ENCODE measurements at places on chromosomes 5 and 9.

GRCh38 chr5:147688656-147689356, 93.7 kb downstream of the JAKMIP2 start:
- DNase-seq, result no peak

GRCh38 chr9:127358770-127359169, 38.2 kb upstream of the SLC2A8 start:
- DNase-seq, result no peak

DNA sequence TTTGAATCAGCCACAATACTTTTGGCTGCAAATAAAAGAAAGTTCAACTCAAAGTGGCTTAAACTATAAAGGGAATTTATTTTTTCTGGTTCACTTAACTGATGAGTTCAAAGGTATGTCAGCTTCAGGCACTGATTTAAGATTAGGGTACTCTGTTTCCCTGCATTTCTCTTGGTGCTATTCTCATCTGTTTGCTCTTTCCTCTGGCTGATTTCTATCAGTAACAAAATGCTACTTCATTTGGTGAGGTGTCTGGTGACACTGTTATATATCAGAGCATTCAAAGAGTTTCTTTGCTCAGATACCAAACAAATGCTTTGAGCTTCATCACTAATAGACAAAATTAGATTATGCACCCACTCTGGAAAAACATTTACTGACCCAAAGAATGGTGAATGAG, 65.9 kb upstream of the HTR4 start:
- DNase-seq, result no peak

GRCh38 chr9:123302348-123303214, 34.2 kb upstream of the STRBP start:
- no peak for DNase-seq

- no peak for DNase-seq
These were observed 30.7 kb upstream of the GPR21 start for GRCh38 chr9:123002754-123003153.

GRCh38 chr5:53411388-53411787, 69.0 kb upstream of the FST start:
- DNase-seq, result no peak

- no peak for DNase-seq
These were observed 7.0 kb downstream of the XRCC4 start for GRCh38 chr5:83084336-83084735.

DNA sequence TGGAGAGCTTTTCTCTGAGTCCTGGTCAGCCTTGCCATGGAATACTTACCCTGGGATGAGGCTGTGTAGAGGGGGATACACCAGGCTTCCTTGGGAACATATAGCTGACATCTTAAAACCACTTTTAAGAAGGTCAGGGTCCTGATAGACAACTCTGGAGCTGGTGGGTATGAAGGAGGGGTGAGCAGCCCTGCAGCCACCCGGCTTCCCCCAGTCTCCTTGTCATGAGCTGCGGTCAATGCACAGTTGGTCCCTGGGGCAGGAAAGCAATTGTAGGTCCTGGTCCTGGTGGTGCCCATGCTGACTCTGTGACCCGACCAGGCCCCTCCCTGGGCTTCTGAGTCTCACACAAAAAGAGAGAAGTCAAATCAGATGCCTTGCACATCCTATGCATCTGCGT, 63.6 kb downstream of the MRPL36 start:
- no peak for DNase-seq

- no peak for DNase-seq
These were observed 124.1 kb downstream of the JAKMIP2 start for GRCh38 chr5:147658293-147658932.

DNA sequence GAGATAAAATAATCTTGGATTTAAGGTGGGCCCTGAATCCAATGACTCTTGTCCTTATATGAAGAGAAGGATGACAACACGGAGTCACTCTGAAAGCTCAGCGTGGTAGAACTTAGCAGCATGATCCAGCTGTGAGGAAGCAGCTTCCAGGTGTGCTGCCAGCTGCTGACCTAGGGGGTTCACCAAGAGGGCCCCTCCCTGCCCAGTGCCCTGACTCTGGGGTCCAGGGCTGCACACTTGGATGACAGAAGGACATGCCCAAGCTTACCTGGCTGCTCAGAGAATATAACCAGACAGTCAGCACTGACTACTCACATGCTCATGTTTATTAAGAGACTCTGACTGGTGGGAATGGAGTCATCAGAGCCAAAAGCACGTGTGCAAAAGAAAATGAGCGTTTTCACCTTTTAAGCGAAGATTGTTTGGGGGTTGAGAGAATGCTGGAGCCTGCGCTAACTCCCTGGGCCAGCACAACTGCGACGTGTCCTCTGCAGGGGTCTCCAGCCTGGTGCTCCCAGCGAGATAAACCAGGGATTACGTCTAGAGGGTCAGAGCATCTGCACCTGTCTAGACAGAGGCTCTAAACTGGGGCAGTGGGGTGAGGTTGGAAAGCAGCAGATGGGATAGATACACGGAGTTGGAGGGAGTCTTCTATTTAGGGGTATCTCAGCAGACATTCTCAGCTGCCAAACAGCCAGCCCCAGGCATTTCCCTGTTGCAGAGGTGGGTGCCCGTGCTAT, 41.3 kb downstream of the ROPN1L start:
- DNase-seq, result no peak

DNA sequence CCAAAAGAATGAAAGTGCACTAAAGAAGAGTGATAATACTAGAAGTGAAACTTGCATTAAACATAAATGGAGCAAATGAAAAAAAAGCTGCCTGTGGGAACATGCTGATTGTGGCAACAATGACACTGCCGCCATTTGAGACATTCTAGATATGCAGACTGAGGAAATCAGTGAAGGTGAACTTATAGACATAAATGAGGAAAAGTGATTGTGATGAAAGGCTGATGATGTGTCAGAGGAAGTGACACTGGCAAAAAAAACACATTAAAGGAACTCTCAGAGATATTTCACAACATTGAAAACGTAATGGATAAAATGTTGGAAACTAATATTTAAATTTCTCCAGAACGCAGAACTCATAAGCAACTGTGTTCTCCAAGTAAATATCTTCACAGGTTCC, 1.2 kb downstream of the ERCC8 start:
- DNase-seq, result no peak

GRCh38 chr5:155150012-155150411, 136.5 kb downstream of the KIF4B start:
- no peak for DNase-seq

GRCh38 chr5:2039180-2039531, 156.4 kb upstream of the IRX4 start:
- no peak for DNase-seq

- no peak for DNase-seq
These were observed 24.4 kb upstream of the MLLT3 start for GRCh38 chr9:20646656-20647055.

DNA sequence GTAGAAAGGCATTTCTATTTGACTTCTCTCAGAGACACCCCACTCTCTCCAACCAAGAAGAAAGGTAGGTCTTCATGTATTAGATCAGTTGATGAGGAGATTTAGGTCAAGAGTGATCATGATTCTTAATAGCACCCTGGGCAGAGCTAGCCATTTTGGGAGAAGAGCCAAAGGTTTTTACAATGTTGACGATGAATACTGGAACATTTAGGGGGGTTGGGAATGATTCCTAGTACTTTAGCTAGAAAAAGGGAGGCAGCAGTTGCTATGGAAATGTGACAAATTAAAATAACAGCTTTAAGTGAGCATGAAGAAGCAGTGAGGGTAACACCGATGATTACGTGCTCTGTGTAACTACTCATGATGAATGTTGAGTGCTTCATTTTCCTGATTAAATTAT, 9.5 kb upstream of the RPS23 start:
- no peak for DNase-seq

- DNase-seq, result no peak
These were observed 12.8 kb upstream of the MAPK9 start for GRCh38 chr5:180304431-180305375.

GRCh38 chr5:58681943-58682342, 99.1 kb downstream of the RAB3C start:
- DNase-seq, result no peak

DNA sequence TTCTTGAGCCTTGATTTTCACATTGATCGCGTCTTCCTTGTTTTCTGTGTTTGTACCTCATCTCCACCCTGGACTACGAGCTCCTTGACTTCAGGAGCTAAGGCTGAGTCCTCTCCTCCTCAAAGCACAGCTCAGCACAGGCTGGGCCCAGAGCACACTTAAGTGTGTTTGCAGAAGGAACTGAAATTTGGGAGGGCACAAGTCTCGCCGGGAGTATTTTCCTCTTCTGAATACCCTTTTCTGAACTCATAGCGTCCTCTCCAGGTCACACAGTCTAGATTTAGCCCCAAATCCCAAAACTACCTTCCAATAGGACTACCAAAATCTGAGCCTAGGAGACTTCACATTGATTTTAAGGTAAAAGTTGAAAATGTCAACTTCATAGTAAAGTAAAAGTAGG, 41.6 kb downstream of the TSTD2 start:
- DNase-seq, result no peak

DNA sequence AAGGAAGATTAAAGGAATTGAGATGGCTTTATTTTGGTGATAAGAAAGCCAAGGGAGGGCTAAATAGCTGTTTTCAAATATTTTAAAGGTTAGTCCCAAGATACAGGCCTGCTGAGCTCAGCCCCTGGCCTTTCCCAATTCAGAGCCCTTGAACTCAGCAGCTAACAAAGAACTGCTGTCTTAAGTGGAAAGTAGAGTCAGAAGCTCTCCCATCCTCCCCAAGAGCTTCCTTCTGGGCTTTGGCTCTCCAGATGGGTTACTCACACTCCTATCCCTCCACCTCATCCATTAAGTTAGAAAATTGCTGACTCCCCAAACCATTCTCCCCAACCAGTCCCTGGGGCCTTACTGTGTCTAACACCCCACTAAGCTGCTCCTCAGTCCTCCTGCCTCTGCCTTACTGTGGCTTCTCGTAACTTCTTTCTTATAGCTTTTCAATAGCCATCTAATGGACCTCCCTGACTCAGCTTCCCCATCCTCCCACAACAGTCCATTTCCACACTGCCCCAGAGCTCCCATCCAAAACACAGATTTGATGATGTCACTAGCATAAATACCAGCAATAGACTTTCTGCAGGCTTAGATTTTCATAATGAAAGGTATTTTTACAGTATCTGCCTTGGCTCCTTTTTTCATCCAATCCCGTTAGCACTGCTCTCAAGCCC, 239.1 kb downstream of the ENC1 start:
- no peak for DNase-seq

- no peak for DNase-seq
These were observed 1.5 kb downstream of the SHROOM1 start for GRCh38 chr5:132828846-132829494.

GRCh38 chr5:102154291-102154690, 141.8 kb downstream of the SLCO4C1 start:
- no peak for DNase-seq

DNA sequence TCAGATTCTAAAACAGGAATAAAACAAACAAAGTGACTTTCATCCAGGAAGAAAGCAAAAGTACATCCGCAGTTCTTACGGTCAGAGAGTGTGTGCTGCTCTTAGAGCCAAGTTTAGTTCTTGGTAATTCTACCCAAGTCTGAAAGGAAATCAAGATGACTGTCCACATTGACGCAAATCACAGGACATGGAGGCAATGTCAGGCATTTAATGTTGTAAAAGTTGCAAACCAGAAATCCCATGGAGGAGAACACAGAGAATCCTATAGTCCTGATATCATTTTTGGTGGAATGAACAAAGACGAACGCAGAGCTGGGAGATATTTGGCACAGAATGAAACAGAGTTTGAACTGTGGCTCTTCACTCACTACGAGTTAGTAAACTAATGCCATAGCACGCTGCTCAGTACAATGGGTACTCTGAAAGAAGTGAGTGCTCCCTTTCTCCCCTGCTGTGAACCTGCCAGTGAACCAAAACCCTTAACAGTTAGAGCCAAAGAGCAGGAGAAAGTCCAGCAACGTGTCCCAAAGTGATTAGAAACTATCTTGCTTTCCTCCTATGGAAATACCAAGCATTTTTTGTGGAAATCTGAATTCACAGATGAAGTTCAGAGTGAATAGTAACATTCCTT, 74.3 kb downstream of the MUSK start:
- DNase-seq, result no peak

GRCh38 chr5:112554101-112554977, 135.3 kb upstream of the EPB41L4A start:
- DNase-seq, result no peak

DNA sequence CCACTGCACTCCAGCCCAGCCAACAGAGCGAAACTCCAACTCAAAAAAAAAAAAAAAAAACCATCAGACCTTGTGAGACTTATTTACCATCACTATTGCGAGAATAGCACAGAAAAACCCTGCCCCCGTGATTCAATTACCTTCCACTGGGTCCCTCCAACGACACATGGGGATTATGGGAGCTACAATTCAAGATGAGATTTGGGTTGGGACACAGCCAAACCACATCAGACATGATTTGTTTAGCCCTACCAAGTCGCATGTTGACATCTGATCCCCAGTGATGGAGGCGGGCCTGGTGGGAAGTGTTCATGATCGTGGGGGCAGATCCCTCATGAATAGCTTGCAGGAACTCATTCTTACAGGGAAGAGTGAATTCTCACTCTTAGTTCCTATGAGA, 26.6 kb downstream of the MYO10 start:
- no peak for DNase-seq

DNA sequence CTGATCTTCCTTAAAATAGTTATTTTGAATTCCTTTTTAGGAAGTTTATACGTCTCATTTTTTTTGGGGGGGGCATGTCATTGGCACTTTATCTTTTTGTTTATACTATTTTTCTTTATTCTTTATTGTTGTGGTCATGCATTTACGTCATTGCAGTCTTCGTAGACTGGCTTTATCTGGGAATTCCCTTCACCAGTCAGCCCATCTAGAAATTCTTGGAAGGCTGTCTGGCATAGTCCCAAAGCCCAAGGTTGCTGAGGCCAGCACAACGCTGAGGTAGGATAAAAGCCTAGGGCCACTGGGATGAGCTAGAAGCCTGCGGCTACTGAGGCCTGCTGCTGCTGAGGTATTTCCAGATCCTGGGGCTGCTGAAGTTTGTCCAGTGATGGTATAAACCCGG, 121.5 kb downstream of the ISOC1 start:
- no peak for DNase-seq

DNA sequence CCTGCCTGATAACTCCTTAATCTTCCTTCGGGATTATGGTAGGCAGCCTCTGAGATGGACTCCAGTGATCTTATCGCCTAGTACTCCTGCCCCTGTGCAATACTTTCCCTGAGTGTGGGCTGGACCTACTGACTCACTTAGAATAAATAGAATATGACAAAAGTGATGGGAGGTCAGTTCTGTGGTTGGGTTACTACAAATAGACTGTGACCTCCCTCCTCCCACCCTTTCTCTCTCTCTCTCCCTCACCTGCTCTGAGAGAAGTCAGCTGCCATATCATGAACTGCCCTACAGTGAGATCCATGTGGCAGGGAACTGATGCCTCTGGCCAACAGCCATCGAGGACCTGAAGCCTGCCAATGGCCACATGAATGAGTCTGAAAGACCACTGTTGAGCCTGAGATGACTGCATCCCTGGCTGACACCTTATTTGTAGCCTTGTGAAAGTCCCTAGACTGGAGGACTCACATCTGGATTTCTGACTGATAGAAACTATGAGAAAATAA, 31.7 kb downstream of the NRG2 start:
- no peak for DNase-seq

- no peak for DNase-seq
These were observed 51.0 kb upstream of the EGFLAM start for GRCh38 chr5:38207343-38207742.
